ENCODE measurements at places on chromosomes 4 and X.

DNA sequence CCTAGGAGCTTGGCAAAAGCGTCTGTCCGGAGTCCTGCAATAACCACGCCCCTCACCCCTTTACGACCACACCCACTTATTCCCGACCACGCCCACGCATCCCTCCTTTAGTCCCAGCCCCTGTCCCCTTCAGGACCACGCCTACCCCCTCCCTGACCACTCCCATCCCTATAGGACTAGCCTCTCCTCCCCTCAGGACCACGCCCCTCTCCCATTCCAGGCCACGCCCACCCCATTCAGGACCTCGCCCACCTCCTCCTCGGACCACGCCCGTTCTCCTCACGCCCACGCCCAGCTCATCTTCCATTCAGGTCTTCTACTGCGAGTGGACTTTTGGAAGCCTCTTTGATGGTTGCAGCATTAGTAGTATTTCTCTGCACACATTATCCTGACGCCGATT, 131.2 kb upstream of the STX18 start:
- DNase-seq = no peak

DNA sequence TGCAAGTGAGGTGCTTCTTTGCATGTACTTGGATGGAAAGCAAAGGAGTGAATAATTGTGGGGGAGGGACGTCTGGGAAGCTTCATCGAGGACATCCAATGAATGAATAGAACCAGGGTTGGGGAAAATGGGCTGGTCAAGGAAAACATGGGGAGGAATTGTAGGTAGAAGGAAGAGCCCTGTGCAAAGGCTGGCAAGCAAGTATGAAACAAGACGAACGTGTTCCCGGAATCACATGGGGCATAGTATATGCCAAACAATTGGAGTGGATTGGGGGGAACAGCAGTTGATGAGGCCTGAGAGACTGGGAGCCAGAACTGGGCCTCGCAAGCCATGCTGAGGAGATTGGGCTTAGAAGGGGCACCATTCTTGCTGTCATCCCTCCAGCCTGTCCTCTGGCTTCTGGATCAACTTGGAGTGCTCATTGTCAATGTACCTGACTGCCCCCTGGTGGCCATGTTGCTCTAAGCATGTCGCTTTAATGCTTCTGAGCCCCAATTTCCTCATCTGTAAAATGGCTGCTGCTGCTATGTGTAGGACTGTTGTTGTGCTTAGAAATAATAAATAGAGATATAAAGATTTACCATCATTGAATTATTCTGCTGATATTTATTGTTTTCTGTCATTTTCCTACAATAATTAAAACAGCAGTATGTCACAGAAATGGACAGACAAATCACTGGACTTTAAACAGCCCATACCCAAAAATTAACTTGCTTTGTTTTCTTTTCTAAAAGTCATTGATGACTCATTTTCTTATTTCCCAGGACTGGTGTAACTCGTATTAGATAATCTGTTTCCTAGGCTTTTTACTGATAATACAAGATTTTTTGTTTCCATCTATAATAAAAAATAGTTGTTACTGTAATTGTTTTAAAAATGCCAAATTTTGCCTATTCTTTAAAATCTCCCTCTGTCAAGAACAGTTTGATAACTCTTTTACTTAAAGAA, 66.4 kb downstream of the JADE3 start:
- peak; percentile 74 for DNase-seq

- no peak for DNase-seq
Observed at GRCh38 chrX:2710041-2710840, 19.1 kb downstream of the CD99 start.

GRCh38 chr4:5365071-5366008, 314.1 kb downstream of the STK32B start:
- no peak for DNase-seq

- DNase-seq = no peak
Observed at GRCh38 chrX:47215291-47215900, 3.1 kb upstream of the CDK16 start.

- DNase-seq = no peak
Observed at GRCh38 chrX:9566150-9566621, 101.3 kb downstream of the TBL1X start.

- no peak for DNase-seq
Observed at GRCh38 chr4:25172961-25173915, 13.0 kb upstream of the SEPSECS start.

- no peak for DNase-seq
Observed at GRCh38 chrX:44456685-44457084, 86.0 kb downstream of the FUNDC1 start.

DNA sequence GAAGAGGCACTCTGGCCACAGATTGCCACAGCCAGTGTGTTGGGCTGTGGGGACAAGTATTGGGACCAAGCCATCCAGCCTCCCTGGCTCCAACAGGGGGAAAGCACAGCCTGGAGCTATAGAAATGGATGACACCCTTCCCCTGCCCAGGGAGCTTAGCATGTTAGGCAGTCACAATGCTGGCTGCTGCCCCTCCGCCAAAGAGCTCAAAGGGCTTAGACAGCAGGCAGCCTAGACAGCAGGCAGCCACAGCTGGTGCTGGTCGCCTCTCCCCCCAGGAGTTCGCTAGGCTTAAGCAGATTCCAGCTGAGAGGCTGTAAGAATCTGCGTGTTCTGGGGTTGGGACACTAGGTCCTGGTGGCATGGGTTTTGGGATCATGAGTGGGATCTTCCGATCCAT, 94.5 kb upstream of the MXRA5 start:
- DNase-seq = no peak

- no peak for DNase-seq
Observed at GRCh38 chrX:147891896-147892295, 19.8 kb upstream of the FMR1 start.

DNA sequence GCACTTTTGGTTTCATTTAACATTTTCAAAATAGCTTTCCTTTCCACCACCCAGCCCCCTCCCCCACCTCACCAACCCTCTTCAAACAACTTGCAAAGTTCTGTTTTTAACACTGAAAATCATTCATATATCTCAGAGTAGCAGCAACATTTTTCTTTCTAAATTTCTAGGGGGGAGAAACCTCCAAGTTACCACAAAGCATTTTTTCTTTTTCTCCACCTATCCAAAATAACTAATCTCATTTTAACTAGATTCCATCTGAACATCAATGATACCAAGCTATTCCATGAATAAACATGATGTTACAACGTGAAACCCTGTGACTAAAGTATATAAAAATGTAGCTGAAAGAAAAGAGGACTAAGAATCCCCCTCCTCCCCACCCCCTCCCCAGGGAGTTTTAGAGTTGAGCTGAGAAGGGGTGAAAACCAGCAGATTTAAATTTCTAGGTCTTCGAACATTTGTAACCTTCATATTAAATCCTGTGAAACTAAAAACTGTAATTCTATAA, 5.2 kb downstream of the LDB2 start:
- no peak for DNase-seq
